Activated T-helper 2 cell treated with anti-CD3 and anti-CD28 coated beads, Interferon-gamma antibody, Interleukin-2, Interleukin-4, amounts not matched to agents 10 μg/mL and 5 μg/mL and 100 μg/mL, durations not matched to agents 14 hours and 24 hours and 36 hours (primary cell): ENCODE measurements at places on chromosomes 2 and 18. TPM values are rescaled to one million over a fixed set of nuclear protein-coding genes. Genes with fewer than 3 reads are reported as not detected.

DNA sequence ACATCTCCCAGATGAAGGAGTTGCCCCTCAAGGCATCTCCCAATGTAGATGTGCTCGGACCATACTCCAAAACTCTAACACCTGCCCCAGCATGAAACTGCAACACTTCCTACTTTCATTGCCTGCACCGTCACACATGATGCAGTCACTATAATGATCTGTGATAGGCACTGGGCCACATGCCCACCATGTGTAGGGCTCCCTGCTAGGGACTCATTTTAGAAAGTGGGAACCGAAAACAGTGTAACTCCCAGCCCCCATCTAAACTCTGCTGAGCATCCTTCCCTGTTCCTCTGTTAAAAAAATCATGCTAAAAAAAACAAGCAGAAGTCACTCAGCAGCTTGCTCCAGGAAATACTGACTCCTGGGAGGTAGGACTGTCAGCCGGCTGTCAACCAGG, 496.1 kb upstream of the RAB6C start:
- H3K4me1 ChIP-seq = no peaks in the 10 kb centered on the region
- H3K4me3 ChIP-seq = no peak overlapping the region
- DNase-seq = no peak
- no peaks in the 10 kb centered on the region for H3K36me3 ChIP-seq

- H3K27ac ChIP-seq = no peak overlapping the region
- no peak overlapping the region for H3K4me3 ChIP-seq
- no peaks in the 10 kb centered on the region for H3K27me3 ChIP-seq
Observed at GRCh38 chr2:72211350-72211749, 63.7 kb upstream of the CYP26B1 start.

- no peak overlapping the region for H3K4me3 ChIP-seq
- peaks cover 26% of the 10 kb centered on the region for H3K4me1 ChIP-seq
- DNase-seq = no peak
- H3K27me3 ChIP-seq = no peaks in the 10 kb centered on the region
- H3K27ac ChIP-seq = no peak overlapping the region
Observed at GRCh38 chr2:190670182-190670946, 21.5 kb downstream of the NAB1 start.

DNA sequence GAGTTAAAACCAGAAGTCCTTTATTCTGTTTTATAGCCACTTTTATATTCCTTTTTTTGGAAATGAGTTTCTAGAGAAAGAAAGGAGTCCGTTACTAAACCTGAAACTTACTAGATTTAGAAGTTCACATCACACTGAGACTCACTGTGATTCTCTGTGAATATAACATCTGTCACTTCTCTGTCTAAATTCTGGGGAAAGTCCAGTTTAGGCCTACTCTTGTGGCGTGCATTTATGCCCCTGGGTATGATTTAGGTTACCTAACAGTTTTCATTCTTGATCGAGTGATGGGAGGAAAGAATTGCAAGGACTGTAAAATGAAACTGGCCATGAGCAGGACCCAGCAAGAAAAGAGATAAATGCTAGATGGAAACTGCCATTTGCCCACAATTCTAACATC, 449.6 kb downstream of the SPAG16 start:
- no peak for DNase-seq
- no peaks in the 10 kb centered on the region for H3K4me1 ChIP-seq
- no peak overlapping the region for H3K4me3 ChIP-seq

GRCh38 chr2:233354971-233355574, 779 bp downstream of the DGKD start:
- peaks cover 34% of the 10 kb centered on the region for H3K36me3 ChIP-seq
- H3K4me1 ChIP-seq = peaks cover 64% of the 10 kb centered on the region
- H3K4me3 ChIP-seq = peak overlapping the region; percentile 83
- no peaks in the 10 kb centered on the region for H3K27me3 ChIP-seq
- DNase-seq = no peak

GRCh38 chr2:225190987-225191386, 148.7 kb upstream of the DOCK10 start:
- peaks cover 4% of the 10 kb centered on the region for H3K27me3 ChIP-seq
- no peak overlapping the region for H3K4me3 ChIP-seq
- no peak overlapping the region for H3K27ac ChIP-seq
- H3K36me3 ChIP-seq = no peaks in the 10 kb centered on the region
- no peaks in the 10 kb centered on the region for H3K4me1 ChIP-seq

DNA sequence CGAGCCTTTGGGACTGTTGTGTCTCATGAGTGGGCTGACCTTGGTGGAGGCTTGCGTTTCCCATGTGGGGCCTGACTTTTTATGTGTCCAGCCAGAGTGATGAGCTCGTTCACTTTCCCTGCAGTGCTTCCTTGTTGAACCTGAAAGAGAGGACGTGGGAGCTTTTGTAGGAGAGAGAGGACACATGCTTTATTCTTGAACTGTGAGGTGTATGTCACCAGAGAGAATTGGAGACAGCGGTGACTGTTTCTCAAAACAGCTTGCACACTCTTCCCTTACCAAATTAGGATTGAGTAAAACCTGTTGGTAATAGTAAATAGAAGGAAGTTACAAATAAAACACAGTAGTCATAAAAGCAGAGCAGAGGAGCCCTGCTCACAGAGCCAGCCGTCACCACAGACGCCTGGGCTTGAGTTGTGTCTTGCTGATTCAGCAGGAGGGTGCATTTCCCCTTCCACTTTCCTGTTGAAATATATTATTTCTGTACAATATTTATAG, 60.7 kb downstream of the INPP4A start:
- DNase-seq = no peak
- H3K27ac ChIP-seq = no peak overlapping the region
- peaks cover 37% of the 10 kb centered on the region for H3K36me3 ChIP-seq

Gene CIDEA
- total RNA-seq = not detected in 2 replicates

Gene IL1RN
- total RNA-seq = 13.2 and 15.9 TPM in 2 replicates

Gene ILKAP
- 67.1 and 71.3 TPM in 2 replicates for total RNA-seq

Gene ST8SIA5
- 0.05 and 0.39 TPM in 2 replicates for total RNA-seq

Gene EGR4
- total RNA-seq = 0.46 and 0.53 TPM in 2 replicates

Gene ALPP
- total RNA-seq = not detected in 2 replicates
